ENCODE measurements at places on chromosomes 4 and X.
A peak's percentile ranks its signal among the peaks of the same experiment; 100 is the strongest.

DNA sequence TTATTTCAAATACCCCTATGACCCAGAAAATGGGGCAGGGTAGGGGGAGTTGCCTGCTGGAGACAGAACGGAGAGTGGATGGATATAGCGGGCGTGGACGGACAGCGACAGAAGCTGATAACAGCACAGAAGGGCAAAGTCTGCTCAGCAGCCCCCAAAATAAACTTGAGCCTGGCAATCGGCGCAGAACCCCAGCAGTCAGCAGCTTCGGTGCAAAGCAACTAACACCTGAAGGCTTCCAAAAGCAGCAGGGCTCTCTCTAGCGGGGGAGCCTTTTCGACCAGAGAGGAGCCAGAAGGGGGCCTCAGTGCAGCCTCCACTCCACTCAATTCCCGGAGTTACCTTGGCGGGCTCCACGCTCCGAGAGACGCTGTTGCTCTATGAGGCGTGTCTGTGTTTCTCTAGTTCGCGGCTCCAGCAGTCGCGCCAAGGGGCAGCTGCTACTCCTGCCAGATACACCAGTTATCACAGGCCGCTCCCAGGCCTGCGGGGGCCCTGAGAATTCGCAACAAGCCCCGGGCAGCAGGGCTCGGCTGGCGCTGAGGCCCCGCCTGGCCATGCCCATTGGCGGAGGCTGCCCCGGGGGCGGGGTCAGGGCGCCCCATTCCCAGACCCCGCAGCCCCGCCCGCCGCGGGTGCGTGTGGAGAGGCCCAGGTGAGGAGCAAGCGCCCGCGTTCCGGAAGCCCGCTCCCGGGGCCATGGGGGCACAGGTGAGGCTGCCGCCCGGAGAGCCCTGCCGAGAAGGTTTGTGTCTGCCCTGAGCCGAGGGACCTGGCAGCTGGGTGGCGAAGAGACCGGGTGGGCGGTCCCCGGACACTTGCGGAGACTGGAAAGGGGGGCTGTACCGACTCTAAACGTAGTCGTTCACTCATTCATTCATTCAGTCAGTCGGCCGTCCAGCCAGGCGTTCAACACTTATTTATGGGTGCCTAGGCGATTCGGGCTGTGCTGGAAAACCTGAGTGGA, at the start of the genes CNGA1 and NIPAL1:
CNGA1 (minus strand) TSS at position 541 of the 967 bp plus-strand sequence. CDS start 63,992 bp downstream, outside the sequence.
NIPAL1 (plus strand) TSS at position 632 of the 967 bp plus-strand sequence; CDS start at position 700, 68 bp downstream.
- DNase-seq = peak; percentile 85

GRCh38 chr4:18756671-18757070, 735.1 kb upstream of the LCORL start:
- no peak for DNase-seq

DNA sequence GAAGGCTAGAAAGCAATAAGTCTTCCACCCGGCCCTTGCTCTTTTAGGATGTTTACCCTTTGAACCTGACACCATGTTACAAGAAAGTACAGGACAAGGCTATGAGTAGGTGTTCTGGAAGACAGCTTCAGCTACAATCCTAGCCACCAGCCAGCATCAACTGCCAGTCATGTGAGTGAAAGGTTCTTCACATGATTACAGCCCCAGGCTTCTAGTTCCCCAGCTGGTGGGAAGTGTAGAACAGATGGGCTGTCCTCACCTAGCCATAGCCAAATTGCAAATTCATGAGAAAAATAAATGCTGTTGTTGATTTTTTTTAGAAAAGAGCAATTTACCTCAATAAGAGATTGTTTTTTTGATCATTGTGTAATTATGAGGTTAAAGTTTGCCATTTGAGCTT, 60.8 kb downstream of the GRXCR1 start:
- no peak for DNase-seq

GRCh38 chrX:39508300-39508692, 589.5 kb downstream of the BCOR start:
- DNase-seq = no peak

DNA sequence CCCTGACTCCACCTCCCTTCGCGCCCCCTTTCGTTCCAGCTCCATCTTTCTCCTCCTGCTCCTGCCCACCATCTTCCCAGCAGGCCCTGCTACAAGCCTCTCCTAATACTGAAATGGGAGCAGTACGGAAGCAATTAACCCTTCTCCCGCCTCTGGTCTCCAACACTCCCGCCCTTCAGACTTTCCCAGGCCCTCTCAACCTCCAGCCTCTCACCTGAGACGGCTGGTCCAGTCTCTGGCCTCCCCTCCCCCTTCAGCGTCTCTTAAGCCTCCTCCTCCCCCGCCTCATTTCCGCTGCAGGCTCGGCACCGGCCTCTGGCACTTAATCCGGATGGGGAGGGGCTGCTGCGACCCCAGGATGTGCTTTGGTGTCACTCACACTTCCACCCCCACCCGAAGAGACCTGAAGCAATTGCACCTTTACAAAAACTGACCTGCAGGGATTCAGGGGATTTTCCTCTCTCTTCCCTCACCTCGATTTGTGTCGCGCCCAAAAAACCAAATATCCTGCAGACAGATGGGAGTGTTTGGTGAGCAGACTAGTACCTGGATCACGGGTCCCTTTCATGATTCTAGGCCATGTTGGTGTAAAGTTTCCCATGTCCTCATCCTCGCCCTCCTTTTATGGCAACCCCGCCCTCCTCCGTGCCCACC, 657 bp downstream of the TCEAL8 start:
- DNase-seq = peak; percentile 54

- DNase-seq = no peak
These were observed 78.3 kb downstream of the DCLK2 start for GRCh38 chr4:150156543-150156942.

DNA sequence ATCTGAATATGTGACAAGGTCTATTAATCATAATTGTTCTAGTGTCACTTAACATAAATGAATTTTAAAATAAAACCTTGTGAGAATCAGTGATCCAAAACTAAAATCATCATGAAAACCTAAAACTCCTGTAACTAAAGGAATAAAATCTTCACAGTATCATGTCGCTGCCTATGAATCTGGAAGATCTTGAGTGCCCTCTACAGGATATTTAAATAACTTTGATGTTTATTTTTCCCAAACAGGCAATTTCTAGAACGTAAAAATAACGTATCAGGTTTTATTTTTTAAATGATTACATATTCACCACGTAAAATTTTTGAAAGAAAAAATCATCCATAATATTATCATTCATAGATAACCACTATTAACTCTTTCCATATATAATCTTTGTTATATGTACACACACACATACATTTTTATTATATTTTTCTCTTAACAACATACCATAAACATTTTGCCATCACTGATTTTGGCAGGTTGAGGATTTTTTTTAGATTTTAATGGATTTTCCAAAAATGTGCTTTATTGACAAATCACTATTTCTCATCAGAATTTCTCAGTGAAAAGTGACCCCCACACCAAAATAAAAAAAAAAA, 79.6 kb downstream of the COMMD8 start:
- DNase-seq = peak; percentile 16

GRCh38 chr4:7381221-7381889, 53.4 kb downstream of the PSAPL1 start:
- no peak for DNase-seq

GRCh38 chrX:29012867-29013266, 425.6 kb downstream of the IL1RAPL1 start:
- DNase-seq = no peak

- DNase-seq = no peak
These were observed 236.6 kb upstream of the ANKRD50 start for GRCh38 chr4:124948976-124949597.

DNA sequence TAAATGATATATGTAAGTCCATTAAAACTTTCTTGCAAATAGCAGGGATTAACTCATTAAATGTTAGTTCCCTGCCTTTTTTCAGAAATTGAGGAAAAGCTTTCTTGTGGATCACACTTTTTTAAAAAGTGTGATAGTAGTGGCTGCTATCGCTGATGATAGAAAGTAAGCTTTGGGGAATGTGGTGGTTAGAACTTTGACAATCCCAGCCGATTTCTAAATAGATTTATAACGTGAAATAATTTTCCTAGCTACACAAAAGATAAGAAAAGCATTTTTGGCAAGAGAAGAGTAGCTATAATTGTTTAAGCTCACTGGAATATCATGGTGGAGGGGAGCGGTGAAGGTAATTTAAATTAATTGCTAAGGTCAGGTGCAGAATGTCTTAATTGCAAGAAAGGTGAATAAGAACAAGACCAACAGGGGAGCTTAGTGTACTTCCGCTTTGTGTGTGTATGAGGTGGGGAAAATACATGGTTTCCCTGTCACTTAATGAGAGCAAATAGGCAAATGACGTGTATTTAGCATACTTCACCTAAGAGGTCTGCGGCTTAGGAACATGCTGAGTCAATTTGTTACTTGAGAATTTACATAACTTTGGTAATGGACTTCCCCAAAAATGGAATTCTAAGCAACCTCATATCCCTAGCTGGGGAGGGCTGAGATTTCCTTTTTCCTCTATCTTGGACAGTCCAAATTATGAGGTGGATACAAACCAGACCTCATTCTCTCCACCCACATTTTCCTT, 11.7 kb upstream of the IL21 start:
- DNase-seq = no peak

DNA sequence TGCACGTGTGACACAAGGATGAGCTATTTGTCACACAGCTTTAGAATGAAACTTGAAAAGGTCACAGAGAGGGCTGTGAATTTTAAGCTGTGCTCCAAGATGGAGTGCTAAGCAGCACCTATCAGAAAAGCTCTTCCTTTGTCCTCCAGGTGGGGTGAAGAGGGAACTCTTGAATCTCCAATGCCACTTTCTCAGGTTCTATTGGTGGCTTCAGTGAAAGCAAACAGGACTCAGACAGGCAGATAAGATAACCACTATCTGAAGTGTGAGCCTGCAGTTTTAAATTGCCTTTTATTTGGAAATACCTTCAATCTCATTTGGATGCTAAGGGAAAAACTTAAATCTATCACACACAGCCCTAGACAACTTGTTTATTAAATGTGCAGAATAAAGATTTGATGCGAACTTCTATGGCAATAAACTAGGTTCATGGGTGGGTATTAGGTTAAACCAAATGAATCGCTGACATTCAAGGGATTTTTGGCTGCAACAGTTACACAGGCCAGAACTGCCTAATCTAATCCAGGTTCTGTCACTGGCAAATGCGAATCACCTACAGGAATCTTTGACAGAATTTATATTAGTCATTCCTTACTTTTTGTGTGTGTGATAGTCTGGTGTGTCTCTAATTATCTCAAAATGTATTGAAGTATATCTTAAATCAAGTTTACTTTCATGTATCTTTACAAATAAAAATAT, 13.6 kb upstream of the PDGFRA start:
- DNase-seq = peak; percentile 7

GRCh38 chr4:19348746-19349145, 903.0 kb upstream of the SLIT2 start:
- DNase-seq = no peak

GRCh38 chr4:175970072-175970471, 95.6 kb upstream of the WDR17 start:
- no peak for DNase-seq

DNA sequence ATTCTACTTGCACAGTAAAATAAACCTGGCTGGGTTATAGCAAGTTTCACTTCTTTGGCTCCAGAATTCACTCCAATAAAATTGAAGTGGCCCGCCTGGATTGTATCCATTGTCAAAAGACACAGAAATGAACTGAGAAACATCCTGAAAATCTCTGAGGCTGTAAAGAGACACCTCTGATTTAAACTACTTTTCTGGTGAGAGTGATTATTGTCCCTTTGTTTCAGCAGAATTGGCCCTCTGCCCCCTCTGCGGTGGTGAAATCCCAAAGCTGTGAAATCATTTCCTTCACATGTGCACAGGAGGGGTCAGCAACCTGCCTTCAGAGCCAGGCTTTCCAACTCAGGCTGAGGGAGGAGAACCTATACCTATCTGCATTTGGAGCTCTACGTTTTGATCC, 23.0 kb downstream of the GAB3 start:
- DNase-seq = no peak

DNA sequence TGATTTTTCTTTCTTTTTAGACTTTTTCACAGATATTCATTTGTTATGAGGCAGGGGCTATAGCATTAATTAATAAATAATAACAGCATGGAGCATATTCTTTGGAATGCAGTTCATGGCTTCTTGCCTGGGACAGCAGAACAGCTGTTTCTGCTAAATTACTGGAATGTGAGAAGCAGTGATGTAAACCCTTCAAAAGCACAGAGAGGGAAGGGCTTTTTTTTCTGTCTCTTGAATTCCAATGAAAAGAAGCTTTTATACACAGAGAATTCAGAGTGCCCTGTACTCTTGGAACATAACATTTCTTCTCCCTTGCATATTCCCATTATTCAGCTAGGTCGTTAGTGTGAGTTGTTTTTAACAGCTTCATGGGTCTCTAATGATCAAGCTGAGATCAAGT, 28.5 kb upstream of the ANK2 start:
- DNase-seq = no peak

DNA sequence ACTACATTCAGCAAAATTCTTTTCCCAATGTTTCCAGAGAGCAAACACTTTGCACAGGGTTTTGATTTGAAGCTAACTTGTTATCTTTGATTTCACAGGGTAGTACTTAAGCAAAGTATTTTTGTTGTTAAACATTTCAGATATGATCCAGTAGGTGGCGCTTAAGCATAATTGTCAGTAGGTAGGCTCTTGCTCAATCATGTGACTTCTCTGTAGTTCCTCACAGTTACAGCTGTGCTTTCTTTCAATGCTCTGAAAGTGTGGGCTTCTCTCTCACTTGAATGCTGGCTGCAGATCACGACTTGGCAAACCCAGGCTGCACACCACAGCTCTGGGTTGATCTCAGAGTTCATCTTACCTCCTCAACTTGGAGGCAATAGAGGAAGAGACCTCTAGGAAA, 1016.5 kb downstream of the SH3BGRL start:
- no peak for DNase-seq

DNA sequence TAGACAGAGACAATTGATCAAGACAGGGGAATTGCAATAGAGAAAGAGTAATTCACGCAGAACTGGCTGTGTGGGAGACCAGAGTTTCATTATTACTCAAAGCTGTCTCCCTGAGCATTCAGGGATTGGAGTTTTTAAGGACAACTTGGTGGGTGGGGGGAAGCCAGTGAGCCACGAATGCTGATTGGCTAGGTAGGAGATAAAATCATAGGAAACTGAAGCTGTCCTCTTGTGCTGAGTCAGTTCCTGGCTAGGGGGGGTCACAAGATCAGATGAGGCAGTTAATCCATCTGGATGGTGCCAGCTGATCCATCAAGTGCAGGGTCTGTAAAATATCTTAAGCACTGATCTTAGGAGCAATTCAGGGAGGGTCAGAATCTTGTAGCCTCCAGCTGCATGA, 358.6 kb downstream of the GPM6A start:
- no peak for DNase-seq

- DNase-seq = no peak
These were observed 9.3 kb downstream of the HTT start for GRCh38 chr4:3083732-3084131.

DNA sequence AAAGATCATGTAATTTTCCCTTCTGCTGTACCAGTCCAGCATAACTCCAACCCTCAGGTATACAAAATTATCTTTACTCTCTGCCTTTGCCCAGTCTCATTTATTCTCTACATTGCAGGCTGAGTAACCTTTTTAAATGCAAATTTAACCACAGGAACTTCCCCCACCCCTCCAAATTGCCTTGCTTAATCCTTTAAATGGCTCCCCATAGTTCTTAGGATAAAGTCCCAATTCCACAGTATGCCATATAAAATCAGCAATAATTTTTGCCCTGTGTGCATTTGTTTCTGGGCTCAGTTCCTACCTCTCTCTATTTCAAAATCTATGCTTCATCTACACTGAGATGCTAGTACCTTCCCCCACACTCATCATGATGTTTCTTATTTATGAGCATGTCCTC, 879.7 kb downstream of the RPA4 start:
- DNase-seq = no peak

Measured in NCI-H345 (cell line).